SHP77 (cell line): ENCODE measurements at places on chromosomes 16 and 17.

DNA sequence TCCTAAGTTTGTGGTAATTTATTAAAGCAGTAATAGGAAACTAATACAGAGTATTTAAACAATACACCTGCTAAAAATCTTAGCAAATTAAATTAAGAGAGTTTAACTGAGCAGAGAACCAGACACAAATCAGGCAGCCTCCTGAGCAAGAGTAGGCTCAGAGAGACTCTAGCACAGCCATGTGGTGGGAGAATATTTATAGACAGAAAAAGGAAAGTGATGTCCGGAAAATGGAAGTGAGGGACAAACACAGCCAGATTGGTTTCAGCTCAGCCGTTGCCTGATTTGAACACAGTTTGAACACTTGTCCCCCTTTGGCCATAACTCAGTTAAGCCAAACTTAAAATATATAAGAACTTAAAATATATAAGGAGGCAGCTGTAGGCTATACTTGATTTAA lies 192.6 kb upstream of the PSMD7 start:
- DNase-seq, result no peak

- DNase-seq, result no peak
Observed at GRCh38 chr16:58026139-58026704, 668 bp downstream of the MMP15 start.

DNA sequence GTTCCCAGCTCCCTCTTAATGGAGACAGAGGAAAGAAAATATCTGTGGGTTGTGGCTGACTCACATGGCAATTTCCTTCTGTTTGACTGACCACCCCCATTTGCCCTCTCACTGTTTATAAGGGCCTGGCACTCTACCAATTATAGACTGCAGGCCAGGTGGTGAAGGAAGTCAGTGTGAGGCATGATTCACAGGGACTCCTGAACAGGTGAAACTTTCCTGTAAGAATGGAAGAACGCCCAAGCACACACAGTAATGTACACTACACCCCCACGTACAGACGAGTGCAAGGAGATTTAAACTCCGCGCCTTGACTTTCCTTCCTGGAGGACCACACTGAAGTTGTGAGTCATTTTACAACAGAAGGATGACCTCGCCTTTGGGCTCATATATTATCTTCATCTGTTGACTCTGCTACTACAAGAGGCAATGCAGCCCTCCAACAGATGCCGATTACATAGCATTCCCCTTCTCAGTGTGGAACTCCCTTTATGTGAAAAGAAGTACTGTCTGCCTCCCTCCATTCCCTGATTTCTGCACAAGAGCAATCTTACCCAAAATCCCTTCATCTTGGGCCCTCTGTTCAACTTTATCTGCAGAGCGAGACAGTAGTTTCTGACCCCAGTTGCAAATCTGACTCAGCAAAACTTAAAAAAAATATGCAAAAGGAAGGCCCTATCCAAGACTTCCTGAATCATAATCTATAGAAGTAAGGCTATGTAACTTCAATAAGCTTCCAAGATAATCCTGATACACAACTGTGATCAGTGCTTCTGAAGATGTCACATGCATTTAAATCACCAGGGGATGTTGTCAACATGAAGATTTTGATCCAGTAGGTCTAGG lies 163.6 kb downstream of the SHISA6 start:
- DNase-seq, result peak; percentile 13

DNA sequence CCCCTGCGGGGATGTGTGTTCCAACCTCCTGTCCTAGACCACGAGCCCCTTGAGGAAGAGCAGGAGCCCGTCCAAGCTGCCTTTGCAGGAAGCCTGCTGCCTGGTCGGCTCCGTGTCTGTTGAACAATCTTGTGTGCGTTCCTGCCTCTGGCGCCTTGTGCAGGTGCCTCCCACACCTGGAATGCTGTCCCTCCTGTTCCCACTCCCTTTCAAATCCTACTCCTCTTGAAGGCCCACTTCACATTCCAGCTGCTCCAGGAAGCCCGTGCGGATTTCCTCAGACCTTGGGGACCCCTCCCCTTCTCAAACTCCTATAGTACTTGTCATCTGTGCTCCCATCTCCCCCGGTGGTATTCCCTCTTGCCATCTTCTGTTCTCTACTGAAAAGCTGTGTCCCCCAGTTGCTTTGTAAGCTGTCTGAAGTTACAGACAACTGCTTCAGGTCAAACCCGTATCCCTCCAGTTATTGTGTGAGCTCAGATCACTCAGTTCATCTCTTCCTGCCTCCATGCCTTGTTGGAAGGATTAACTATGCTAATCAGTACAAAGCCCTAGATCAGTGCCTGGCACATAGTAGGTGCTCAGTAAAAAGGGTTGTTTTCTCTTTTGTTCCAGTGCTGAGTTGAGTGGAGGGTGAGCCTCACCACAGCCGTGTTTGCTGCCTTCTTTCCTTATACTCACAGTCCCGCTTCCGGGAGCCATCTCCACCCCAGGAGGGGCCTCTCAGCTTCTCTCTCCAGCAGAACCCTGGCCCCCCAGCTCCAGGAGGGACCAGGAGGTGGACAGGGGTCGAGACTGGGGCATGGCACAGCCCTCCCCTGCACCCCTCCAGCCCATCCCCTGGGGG lies 241.8 kb upstream of the CIBAR2 start:
- DNase-seq, result no peak

GRCh38 chr17:70498631-70499030 lies 329.3 kb downstream of the KCNJ2 start:
- no peak for DNase-seq

GRCh38 chr16:49504023-49504364 lies 130.4 kb downstream of the C16orf78 start:
- DNase-seq, result no peak

GRCh38 chr16:70483426-70483825 lies 29.0 kb downstream of the FCSK start:
- DNase-seq, result no peak

DNA sequence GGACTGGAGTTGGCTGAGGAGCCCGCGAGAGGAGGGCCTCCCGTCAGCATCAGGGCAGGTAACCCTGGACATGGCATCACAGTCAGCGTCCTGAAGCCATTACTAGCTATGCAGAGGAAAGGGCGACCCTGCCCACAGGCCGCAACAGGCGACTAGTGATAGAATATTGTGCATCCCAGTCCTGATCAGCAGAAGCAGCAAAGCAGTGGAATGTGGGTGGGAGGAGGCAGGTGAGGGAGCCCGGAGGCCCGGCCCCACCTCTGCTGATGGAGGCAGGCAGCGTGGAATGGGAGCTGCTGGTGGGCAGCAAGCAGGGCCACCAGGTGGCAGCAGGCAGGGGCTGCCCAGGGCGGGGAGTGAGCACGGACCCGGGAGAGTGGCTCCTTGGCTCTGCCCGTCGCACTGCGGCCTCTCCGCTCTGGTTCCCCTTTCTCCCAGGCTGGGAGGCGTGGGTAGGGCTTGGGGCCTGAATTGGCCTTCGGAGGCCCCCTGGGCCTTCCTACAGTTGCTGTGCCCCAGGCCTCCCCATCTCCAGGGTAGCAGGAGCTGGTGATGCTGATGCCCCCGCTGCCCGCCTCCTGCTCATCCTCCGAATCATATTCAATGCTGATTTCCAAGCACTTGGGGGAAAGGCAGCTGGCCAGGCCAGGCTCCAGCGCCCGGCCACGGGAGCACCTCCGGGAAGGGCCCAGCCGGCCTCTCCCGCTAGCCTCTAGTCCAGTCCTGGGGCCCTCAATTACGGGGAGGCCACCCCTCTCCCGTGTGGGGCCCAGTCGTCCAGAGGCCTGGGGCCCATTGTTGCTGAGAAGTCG lies 20.2 kb downstream of the TSPOAP1 start:
- peak; percentile 34 for DNase-seq

DNA sequence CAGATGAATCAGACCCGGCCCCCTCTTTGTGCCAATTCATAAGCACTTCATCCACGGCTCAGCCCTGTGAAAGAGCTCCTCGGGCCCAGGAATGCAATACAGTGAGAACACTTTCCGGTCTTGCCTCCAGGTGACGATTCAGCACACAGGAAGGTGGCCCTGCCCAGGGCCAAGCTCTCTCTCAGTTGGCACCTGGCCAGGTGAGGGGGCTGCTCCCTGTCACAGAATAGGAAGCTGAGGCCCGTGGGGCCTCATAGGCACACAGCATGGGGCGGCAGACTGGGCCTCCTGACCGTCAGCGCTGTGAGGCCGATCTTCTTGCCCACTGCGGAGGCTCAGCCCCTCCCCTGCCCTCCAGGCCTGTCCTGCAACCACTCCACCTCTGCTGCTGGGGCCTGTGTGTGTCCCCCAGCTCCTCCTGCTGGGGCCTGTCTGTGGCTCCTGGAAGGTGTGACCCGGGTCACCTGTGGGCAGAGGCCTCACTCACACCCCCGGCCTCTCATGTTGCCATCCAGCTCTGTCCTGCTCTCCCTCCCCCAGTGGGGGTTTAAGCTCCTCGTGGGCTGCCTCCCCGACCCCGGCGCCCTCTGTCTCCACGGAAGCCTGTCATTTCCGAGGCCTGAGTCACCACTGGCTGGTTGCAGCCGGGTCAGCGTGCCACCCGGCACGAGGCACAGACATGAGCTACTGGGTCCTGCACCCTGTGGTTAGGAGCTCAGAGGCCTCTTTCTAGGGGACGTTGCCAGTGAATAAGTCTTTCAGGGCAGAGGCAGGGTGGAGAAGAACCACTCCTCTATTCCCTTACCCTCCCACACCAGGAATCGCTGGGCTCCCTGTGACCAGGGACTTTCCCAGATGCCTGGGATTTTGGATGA lies 114.4 kb downstream of the SEC14L1 start:
- peak; percentile 34 for DNase-seq

- no peak for DNase-seq
Observed at GRCh38 chr17:61218438-61218837, 181.2 kb upstream of the TBX2 start.

DNA sequence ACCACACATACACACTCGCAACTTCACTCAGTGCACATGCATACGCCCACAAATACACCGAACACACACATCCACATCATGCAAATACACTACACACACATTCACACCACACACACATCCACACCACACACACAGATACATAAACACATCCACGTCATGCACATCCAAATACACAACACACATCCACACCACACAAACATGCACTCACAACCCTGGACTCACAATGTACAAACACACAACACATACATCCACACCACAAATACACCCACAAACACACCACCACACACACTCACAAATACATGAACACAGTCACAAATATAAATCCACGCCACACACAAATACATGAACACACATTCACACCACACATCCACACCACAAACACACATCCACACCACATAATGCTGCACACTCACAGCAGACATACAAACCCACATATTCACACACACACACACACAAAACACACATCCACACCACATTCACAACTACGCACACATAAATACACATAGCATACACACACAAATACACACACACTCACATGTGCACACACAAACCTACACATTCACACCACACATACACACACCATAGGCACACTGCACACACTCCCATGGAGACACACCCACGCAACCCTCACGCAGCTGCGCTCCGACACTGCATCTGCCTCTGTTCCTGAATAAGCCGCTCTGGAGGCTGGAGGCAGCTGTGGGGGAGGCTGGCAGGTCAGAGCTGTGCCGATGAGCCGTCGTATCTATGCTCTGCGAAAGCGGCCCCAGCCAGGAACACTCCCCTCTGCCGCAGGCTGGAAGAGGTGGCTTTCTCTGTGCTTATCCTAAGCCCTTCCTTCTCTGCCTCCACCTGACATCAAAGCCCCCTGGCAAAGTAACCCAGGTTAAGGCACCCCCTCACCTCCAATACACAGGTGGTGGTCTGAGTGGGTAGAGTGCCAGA lies 141.8 kb downstream of the GRIN2A start:
- no peak for DNase-seq

DNA sequence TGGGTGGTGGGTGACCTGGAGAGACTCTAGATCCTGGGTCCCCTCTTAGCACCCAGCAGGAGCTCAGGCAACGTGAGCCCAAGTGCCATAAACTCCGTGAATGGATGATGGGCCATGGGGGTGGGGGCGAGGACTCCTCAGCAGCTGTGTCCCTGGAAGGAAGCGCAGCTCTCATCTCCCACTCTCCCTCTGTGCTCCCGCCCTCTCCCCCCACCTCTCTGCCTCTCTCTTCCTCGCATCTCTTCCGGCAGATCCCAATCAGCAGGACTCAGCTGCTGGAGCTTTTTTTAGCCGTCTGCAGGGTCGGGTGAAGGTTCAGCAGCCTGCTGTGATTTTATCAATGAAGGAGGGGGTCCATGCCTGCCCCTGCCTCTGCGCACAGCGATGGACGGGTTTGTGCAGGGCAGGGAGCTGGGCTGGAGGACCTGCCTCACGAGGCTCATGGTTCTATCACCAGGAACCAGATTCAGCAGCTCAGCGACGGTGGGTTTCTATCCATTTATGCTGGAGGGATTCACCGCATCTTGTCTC lies 8.3 kb downstream of the CCR7 start:
- DNase-seq, result peak; percentile 40

DNA sequence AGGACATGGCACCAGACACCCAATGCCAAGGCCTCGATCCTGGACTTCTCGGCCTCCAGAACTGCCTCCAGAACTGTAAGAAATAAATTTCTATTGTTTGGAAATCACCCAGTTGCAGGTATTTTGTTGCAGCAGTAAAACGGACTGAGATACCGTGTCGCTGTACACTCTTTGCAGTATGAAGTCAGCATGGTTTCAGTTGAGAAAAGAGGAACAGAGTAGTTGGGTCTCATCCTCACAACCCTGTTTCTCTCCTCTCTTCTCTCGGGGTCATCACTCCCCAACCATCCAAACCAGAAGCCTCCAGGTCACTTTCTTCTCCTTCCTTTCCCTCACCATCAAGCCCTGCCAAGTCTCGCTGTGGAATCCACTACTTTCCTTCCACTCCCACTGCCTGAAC lies 77.8 kb downstream of the ADCY9 start:
- DNase-seq, result no peak
